ENCODE measurements at places on chromosomes 12 and 14.

DNA sequence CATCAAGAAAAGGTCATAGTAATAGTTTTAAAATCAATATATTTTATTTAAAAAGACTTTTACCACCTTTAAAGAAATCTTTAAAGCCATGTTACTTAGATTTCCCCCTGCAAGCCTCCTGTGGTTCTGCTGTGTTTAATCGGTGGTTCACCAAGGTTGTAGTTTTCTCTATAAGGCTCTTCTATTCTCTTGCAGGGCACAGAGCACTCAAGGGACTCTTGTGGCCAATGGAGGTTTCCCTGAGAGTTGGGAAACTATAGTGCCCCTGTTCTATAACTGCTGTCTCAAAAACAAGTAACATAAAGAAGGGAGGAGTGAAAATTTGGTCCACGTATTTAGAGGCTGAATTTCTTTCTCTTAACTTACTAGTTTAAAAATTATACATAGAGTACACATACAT, 25.0 kb downstream of the DACT1 start:
- no peak for DNase-seq

DNA sequence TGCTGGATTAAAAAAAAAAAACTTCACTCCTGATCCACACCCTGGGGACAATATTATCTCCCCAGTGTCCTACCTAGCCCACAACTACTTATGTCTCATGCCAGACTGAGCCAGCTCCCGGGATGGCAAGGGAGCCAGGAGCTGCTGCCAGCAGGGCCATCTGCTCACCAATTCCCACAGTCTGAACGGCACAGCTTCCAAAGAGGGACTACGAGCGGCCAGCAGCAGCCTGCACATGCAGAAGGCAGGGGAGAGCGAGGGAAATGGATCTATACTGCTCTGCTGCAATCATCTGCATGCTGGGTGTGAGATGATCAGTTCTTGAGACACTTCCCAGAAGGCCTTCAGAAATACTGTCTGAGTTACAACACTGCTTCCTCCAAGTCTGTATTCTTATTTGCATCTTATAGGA, 11.1 kb downstream of the SSH1 start:
- DNase-seq = no peak

DNA sequence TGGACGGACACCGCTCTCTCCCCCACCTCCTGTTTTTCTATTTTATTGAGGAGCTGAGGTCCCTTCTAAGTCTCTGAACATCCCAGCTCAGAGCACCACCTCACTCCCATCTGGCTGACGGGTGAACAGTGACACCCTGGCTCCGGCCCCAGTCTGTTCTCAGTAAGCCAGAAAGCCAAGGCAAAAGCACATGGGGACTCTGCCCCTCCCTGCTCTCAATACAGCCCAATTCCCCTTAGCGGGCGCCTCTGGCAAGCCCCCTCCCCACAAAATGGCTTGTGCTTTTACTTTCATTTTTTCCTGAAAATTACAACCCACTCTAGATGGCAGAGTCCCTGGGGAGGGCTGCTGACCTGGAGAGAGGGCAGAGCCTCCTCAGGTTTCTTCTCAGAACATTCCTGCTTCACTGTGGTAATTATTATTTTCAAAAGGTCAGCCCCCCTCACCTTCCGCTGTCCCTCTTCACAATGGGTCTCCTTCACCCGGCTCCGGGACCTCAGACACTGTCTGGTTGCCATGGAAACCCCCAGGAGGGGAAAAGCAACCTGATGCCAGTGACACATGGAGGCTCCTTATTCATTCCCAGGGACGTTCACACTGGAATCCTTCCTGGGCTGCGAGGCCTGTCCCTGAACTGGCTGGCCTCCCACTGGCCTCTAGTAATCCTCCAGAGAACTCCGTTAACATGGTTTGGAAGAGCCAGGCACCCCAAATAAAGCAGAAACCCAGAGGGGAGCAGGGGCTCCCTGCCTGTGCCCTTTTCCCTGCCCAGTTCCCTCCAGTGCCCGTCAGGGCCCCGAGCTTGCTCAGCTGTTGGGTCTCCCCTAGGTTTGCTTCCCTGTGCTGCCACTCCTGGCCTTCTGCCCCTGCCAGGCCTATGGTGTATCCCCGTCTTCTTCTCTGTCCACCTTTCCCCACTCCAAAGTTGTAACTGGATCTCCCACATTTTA, 15.9 kb downstream of the COL2A1 start:
- no peak for DNase-seq

DNA sequence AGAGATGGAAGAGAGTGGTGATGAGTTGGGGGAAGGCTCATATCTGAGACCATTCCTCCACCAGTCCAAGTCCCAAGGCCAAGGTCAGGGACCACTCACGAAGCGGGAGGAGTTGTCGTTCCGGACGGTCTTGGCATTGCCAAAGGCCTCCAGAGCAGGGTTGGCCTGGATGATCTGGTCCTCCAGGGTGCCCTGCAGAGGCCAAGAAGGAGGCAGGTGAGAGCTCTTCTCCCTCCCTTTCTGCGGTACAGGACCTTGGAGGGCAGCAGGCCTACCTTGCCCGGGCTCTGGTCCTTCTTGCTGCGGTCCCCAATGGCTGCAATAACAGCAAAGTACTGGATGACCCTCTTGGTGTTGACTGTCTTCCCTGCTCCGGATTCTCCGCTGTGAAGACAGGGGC, 4.0 kb downstream of the MYH7 start:
- DNase-seq = no peak

DNA sequence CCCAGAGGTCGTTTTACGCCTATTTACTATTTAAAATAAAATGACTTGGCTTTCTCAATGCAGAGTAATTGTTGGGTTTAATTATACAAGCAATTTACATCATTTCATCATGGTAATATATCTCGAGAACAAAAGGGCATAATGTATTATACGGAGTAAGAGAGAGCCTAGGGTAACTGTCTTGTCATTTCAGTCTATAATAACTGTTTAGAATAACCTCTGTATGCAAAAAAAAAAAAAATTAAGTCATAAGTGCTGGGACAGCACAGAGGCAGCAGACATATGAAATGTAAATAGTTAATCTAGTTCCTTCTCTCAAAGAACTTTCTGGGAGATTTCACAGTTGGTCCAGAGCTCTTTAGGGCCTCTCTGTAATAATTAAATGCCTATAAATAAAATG, 284.9 kb downstream of the TMTC2 start:
- DNase-seq = no peak

GRCh38 chr12:101200824-101201223, 9.2 kb downstream of the SLC5A8 start:
- no peak for DNase-seq

- DNase-seq = no peak
Observed at GRCh38 chr12:128818065-128819022, 5.4 kb downstream of the SLC15A4 start.

DNA sequence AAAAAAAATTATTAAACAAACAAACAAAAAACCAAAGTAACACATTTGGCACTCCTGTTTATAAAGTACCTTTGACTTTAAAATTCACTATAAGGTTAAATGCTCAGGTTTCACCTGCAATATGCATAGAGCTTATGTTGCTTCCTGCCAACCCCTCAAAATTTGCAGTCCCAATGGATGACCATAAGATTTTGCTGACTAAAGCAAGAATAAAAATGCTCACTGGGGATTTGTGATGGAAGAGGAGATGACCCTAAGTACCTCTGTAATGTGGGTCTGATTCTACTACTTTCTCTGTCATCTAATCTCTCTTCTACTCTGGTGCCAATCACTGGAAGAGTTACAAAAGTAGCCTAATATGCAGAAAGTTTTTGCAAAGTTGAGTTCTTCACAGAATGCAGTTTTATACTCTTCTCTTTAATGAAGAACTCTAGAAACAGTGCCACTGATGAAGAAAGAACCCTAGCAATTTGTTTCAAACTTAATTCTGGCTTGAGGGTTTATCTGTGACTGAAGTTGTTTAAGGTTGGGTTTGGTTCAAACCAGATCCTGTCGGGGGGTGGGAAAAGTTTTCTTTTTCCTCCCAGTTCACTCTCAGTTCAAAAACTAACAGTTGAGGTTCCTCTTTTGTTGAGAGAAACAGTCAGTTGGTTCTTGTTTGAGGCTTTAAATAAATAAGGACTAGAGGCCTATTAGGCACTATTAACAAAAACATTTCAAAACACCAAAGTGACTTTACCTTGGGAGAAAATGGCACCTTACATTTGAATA, 10.9 kb downstream of the WASHC3 start:
- DNase-seq = no peak

GRCh38 chr12:121238604-121239350, 28.8 kb downstream of the P2RX4 start:
- DNase-seq = no peak

- DNase-seq = no peak
Observed at GRCh38 chr12:1618489-1618888, 10.5 kb upstream of the WNT5B start.

GRCh38 chr12:128857133-128857763, 4.0 kb downstream of the GLT1D1 start:
- no peak for DNase-seq

- DNase-seq = no peak
Observed at GRCh38 chr12:131102991-131103668, 149.4 kb downstream of the ADGRD1 start.

- DNase-seq = no peak
Observed at GRCh38 chr14:65789363-65789762, 376.8 kb downstream of the FUT8 start.

DNA sequence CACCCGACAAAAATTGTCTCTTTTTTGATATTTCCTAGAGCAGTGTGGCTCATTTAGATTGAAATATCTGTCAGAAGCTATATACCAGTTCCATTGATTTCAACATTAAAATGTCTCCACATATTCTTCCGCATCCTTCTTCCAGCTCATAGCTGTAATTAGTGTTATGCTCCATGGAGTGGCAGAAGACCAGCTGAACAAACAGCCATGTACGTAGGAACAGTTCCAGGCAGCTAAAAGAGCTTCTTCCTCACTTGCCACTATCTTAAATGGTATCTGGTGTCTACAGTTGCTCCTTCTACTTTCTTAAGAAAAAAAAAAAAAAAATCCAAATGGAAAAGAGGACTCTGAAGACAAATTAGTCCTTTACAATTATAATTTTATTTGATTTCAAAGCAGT, 848.0 kb downstream of the DIO2 start:
- DNase-seq = no peak

DNA sequence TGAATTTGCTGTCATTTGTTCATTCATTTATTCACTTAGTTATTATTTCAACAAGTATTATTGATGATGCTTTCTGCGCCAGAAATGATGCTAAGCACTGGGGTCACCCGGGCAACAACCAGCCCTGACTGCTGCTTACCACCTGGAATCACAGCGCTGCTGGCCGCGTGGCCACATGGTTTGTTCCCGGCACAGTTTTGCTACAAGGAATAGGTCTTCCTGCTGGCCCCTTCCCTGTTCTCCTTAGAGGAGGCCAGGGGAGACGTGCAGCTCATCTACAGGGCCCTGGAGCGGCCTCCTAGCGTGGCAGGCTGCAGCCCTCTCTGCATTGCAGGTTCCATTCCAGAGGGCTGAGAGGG, 7.0 kb downstream of the JDP2 start:
- no peak for DNase-seq

DNA sequence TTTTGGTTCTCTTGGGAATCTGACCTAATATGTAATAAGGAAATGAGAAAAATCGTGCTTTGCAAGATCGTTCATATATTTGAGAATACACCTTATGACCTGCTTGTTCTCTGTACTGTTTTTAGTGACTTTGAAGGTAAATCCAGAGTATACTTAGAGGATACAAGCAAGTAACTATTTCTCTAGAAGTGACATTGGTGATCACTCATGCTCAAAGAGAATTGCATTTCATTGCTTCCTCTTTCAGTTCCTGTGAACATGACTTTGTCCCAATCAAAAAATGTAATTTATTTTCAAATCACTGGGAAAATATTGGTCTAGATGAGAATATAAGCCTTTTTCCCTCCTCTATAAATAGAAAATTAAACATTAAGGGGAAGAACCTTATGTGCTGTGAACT, 2.7 kb downstream of the KTN1 start:
- no peak for DNase-seq

DNA sequence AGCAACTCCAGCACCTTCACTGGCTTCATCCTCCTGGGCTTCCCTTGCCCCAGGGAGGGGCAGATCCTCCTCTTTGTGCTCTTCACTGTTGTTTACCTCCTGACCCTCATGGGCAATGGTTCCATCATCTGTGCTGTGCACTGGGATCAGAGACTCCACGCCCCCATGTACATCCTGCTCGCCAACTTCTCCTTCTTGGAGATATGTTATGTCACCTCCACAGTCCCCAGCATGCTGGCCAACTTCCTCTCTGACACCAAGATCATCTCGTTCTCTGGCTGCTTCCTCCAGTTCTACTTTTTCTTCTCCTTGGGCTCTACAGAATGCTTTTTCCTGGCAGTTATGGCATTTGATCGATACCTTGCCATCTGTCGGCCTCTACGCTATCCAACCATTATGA, 6.8 kb downstream of the OR11G2 start:
- DNase-seq = no peak

DNA sequence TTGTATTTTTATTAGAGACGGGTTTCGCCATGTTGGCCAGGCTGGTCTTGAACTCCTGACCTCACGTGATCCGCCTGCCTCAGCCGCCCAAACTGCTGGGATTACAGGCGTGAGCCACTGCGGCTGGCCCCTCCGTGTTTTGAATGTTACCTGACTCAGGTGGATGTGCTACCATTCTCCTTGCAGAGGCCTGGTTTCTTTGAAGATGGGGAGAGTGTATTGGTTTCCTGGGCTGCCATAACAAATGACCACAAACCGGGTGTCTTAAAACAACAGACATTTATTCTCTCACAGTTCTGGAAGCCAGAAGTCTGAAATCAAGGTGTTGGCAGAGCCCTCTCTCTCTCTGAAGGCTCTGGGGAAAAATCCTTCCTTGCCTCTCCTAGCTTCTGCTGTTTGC, 98.0 kb downstream of the IRF2BPL start:
- no peak for DNase-seq

DNA sequence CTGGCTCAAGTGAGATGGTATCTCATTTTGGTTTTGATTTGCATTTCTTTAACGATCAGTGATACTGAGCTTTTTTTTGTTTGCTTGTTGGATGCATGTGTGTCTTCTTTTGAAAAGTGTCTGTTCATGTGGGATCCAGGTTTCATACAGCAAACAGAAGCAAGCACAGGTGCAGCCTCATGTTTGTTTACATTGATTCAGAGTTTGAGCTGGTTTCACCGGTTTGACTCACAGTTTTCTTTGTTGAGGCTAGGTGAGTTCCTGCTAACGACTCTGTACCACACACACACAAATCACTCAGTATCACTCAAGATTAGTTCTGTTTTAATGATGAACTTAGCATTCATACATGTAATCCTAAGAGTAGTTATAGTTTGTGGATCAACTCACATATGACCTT, 3.7 kb downstream of the OR10G2 start:
- DNase-seq = no peak

- DNase-seq = peak; percentile 41
Observed at GRCh38 chr14:63470962-63471793, 72.0 kb downstream of the PPP2R5E start.

All from AG04450 (cell line).